Activated effector memory CD4-positive, alpha-beta T cell treated with Interleukin-2 at 50 U/mL for 16 hours (primary cell): ENCODE measurements at places on chromosomes 1 and 21.
A peak's percentile ranks its signal among the peaks of the same experiment; 100 is the strongest.

GRCh38 chr1:53141487-53142055, 867 bp downstream of the SLC1A7 start:
- no peak for DNase-seq

DNA sequence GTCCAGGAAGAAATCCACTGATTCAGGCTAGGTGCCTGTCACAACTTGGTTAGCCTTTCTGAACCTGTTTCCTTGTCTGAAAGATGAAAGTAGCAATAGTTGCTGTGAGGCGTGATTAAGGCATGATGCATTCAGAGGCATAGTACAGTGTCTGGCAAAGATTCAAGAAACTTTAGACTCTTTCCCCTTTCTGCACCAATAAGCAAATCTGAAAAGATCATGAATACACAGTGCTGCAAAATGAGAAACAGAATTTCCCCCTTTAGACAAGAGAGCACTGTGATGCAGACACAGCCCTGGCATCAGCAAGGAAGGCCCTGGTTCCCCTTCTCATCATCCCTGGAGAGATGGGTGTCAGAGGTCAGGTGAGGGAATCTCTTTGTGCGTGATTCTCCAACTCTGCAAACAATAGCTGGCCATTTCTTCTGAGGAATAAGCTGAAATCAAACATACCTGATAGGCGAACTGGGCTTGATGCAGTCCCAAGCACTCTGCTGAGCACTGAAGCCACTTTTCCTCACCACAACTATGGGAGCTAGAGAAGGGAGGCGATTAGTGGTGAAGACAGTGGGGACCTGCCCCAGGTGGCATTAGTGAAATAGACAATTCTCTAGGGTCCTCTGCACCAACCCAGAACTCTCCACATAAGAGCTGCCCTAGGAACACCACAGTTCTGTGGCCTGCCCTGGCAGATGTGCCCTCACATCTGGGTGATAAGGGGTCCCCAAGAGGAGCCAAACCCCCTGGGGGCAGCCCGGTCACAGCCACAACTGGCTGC, 41.7 kb downstream of the ITPKB start:
- DNase-seq, result no peak

GRCh38 chr1:247228133-247228532, 27.7 kb upstream of the VN1R5 start:
- DNase-seq, result no peak

- no peak for DNase-seq
Observed at GRCh38 chr1:242556759-242557158, 32.3 kb upstream of the PLD5 start.

DNA sequence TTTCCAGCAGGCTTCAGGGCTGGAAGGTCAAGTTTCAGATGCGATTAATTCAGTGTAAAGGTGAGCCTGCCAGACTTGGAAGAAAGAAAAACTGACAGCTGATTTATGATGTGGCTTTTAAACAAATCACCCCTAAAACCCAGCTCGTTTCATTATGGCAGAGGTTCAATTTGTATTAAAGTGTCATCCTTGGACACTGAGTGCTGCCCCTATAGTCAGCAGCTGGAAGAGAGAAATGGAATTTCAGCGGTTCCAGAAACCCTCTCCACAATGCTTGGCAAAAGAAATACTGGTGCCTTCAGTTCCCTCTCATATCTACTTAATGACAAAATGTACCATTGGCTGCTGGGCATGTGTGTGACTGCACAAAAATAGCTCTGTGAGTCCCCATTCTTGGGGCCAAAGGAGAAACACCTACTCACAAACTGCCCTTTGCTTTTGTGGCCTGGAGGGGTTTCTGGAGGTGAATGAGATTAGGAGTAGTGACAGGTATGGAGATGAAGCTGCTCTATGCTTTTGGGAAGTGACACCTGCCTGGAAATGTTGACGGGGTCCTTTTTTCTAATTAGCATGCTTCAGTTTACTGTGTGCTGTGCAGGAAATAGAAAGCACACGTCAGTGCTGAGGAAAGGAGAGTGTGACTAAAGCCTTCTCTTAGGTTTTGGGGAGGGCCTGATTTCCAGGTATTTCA, 95.1 kb upstream of the TSPAN2 start:
- no peak for DNase-seq

DNA sequence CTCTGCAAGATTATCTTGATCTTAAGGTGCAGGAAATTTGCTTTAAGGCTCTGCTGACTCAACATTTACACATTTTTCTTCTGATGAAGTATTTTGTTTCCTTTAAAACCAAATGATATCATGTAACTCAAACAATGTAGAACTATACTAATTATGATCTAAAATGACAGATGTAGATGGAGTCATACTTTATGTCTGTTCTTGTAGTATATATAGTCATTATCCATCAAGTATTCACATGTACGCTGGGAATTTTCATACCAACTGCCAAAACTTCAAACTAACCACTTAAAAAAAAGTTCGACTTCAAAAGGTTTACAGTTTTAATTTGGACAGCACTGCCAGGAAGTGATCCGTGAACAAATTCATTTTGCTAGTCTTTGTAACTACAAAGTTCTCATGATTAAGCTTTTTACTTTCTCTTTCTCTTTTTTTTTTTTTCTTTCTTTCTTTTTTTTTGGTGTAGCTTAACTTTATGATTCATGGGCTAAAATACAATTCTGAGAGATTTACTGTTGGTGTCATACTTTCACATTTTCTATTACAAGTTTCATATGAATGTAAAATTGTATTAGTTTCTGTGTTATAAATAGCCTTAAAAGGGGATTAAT, 509.0 kb upstream of the CXADR start:
- no peak for DNase-seq

GRCh38 chr1:30328100-30328370, 395.4 kb downstream of the MATN1 start:
- DNase-seq, result no peak

- no peak for DNase-seq
Observed at GRCh38 chr1:94579876-94580294, 38.3 kb upstream of the F3 start.

- DNase-seq, result no peak
Observed at GRCh38 chr1:182118851-182119250, 57.3 kb upstream of the ZNF648 start.

GRCh38 chr21:25283720-25284119, 323.6 kb downstream of the MRPL39 start:
- DNase-seq, result no peak

- no peak for DNase-seq
Observed at GRCh38 chr21:32256873-32257620, 21.8 kb downstream of the MIS18A start.

- DNase-seq, result no peak
Observed at GRCh38 chr1:78333502-78333901, 157.3 kb upstream of the PTGFR start.

DNA sequence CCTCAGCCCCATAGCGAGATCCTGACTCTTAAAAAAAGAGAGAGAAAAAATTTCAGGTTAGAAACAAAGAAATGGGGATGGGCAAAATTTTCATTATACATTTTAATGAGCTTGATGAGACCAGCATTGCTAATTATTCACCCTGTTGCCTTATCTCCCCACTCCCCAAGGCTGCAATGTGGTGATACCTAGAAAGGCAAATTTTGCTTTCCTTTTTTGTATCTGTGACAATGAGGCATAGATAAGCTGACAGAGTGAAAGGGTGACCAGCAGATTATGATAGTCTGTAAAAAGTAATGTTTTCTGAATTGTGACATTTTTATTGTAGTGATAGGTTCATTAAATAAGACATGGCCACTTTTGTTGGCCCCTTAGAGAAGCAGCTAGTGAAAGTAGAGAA, 12.9 kb downstream of the SRRM1 start:
- no peak for DNase-seq

- peak; percentile 96 for DNase-seq
Observed at GRCh38 chr1:62436039-62436465, 797 bp upstream of the USP1 start.

GRCh38 chr1:243374412-243374811, 118.6 kb downstream of the SDCCAG8 start:
- no peak for DNase-seq

DNA sequence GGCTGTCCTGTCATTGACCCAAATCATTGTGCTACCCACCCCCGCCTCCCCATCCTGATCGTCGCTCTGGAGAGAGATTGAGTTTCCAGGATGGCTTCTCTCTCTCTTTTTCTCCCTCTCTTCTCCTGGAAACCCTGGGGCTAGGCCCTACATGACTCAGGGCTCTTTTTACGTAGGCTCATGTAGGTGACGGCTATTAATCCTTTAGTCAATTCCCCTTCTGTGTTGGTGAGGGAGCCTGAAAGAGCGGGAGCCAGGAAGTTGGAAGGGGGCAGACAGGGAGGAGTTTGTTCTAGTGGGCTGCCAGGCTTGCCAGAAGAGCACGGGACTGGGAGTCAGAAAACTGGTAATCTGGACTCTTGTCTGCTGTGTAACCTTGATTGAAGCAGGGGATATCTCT, 9.7 kb downstream of the ATP2B4 start:
- no peak for DNase-seq

DNA sequence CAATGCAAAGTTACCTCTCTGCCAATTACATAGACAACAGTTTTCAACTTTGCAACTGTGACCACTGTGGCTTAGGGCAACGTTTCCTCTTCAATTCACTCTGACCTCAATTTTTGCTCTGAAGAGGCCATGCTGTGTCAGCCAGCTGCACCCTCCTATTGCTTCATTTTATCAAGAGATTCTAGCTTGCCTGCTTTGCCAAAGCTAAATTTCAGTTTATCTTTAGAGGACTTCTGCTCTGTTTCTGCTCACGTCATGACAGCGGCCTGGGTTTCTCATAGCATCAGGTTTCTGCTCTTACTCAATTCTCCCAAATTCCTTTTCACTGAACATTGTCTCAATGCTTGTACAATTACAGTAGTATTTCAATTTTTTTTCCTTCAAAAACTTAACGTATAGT, 154.6 kb downstream of the PLA2G4A start:
- DNase-seq, result no peak

GRCh38 chr1:227869279-227869842, 53.9 kb downstream of the PRSS38 start:
- DNase-seq, result no peak

DNA sequence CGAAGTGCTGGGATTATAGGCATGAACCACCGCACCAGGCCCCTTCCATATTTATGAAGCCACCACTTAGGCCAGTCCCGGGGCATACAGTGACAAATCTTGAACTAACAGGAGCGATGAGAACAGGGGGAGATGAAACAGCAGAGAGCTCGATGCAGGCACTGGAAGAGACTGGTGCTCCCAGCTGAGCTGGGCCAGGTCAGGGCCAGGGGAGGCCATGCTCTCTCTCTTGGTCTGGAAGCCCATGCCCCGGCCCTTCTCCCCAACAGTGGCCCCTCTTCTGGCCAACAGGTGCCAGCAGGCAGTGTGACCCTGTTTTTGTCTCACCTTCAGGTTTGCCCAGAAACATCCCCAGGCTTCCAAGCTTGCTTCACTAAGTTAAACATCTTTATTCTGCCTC, 269.9 kb upstream of the C1orf174 start:
- DNase-seq, result no peak

GRCh38 chr1:205258261-205258691, 30.5 kb downstream of the TMCC2 start:
- DNase-seq, result no peak

- no peak for DNase-seq
Observed at GRCh38 chr1:7261490-7261889, 476.2 kb downstream of the CAMTA1 start.

DNA sequence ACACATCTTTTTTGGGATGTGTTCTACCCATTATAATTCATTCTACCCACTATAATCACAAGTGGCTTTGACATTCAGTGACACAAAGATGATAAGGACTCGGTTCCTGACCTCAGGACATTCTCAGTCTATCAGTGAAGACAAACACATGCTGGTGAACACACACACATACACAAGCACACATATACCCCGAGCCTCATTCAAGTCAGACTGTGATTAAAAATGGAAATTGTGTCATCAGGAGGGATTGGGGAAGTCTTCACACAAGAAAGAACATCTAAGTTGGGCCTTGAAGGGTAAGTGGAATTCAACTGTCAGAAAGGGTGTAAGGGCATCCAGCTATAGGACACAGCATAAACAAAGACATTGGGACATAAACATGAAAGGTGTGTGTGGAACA, 2.6 kb upstream of the LAD1 start:
- DNase-seq, result no peak

DNA sequence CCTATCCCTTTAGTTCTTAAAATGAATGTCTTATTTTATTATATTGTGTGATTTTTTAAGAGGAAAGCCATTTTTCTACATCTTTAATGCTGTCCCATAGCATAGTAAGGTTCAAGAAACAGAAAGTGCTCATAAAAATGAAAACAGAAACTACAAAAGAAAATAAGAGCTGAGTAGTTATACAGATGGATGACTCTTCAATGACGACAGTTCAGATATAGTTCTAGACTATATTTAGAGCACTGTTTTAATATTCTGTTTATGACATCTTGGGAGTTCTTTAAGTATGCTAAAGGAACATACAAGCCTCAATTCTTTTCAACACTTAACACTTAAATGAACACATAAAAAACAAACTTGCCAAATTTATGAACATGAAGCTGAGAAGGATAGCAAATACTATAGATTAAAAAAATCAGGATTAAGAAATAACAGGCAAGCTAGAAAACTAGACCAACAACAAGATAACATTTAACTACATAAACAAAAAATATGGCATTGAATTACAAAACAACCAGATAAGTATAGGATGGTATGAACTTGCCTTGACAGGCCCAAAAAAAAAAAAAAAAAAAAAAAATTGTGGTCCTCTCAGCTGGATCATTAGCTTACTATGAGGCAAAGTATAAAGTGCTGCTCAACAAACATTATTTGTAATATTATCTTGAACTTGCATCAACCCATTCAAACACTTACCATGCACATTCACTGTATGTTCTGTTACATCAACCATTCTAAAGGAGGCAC, 87.9 kb downstream of the ZZZ3 start:
- no peak for DNase-seq

DNA sequence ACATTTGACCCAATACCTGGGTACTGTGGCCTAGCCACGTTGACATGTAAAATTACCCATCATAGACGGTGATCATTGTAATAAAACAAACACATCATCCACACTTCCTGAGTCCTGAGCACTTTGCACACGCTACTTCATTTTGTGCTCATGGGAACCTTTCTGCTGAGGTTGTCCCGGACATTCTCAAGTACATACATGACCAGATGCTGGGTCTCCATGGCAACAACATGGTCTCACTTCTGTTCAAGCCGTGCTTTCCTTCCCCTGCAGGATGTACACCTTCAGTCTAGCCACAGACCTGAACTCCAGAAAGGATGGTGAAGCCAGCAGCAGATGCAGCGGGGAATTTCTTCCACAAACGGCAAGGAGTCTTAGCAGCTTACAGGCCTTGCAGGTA, 22.7 kb downstream of the UBASH3A start:
- DNase-seq, result no peak

DNA sequence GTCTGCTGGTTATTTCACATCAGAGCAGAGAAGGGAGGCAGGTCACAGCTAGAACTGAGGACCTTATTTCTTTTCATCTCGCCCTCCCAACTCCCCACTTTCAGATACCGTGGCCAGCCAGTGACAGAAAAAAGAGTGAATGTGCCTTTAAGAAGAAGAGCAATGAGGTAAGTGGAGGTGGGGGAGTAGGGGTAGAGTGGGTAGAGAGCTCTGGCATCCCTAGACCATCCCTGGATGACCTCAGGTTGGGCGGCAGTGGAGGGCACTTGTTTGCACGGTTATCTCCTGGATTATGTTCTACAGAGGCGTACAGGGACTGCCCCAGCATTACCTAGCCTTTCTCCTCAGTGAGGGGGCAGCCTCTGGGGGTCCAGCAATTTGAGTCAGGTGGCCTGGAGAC, 4.6 kb downstream of the SEMA4A start:
- no peak for DNase-seq
